ENCODE measurements at places on chromosomes 4 and X. TPM values are rescaled to one million over a fixed set of nuclear protein-coding genes. Genes with fewer than 3 reads are reported as not detected.

PRDM8 gene
- polyA plus RNA-seq = 6.4 TPM

CENPVL1 gene
- polyA plus RNA-seq = not detected

MXRA5 gene
- 1.5 TPM for polyA plus RNA-seq

SCARB2 gene
- 99.5 TPM for polyA plus RNA-seq

DNA sequence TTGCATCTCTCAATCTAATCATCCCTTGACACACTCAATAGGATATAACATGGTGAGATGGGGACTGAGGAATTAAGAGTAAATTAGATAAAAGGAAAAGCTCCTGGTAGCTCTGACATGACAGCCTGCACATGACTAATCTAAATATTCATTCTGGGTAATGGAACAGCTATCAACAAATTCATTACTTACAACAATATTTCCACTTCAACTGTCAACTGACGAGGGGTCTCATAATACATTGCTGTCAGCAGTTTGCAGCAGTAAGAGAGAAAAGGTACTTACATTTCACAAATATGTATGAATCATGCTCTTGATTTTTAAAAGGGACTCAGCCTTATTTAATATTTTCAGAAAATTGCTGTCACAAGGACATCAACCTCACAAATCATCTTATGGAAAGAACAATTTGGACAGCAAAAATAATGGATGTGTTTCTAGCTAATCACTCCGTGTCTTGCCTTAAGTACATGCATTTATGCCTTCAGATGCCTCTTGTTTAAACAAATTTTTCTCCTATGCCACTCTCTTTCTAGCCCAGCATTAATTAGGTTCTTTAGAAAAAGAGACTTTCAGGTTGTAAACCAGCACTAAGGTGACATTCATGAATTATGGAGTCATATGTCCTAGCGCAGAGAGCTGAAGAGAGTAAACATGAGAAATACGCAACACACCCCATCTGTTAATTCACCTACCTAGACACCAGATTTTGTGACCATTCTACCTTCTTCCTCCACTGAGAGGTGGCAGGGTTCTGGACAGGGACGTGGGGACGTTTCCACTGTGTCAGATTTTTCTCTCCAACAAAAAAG, 99.6 kb upstream of the TMEM150C start:
- peak; percentile 37 for DNase-seq

DNA sequence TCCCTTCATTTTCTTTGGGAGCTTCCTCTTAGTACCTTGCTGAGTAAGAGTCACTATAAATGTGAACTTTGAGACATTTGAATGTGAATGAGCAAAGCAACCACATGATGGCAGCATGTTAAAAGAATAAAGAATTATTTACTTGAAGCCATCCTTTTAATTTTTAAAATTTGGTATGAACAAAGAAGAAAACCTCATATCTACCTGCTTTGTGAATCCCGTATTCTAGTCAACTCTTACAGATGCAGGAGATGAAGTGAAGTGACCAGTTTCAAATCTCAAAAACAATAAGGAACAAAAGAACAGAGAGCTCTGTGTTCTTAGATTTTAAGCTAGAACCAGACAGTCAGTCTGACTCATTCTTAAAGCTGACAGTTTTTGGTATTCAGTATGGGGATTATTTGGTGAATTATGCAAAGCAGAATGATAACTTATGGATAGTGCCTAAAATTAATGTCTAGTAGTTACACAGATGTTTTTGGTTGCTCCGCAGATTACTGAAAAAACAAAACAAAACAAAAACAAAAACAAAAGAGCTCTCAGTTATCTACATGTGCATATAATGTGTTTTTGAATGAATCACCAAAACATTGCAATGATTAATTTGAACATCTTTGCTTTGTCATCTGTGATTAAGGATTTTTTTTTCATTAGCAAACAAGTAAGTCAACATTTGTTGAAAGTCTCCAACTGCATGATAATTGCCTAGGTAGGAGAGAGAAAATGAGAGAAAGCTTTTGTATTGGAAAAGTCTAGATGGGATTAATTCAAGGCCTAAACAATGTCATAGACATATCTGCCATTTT, 48.2 kb upstream of the H2AZ1 start:
- peak; percentile 71 for DNase-seq

- DNase-seq = no peak
These were observed 5.1 kb downstream of the UBE2A start for GRCh38 chrX:119579414-119579813.

GAGE1 gene
- not detected for polyA plus RNA-seq

MAGEB10 gene
- not detected for polyA plus RNA-seq

Measured in brain (organoid and tissue), 16 donors.